ENCODE measurements at places on chromosomes 2 and 18.

DNA sequence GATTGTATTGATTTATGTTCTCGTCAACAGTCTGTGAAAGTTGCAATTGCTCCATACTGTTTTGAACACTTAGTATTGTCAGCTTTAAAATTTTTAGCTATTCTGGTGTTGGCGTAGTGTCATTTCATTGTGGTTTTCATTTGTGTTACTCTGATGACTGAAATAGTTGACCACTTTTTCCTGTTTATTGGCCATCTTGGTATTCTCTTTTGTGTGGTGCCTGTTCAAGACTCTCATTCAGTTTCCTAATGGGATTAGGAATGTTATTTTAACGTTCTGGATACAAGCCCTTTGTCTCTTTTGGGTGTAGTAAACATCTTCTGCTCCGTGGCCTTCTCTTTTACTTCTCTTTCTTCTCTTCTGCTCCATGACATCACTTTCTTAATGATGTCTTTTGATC is 82.7 kb upstream of the SMAD2 start:
- DNase-seq, result no peak

- DNase-seq, result peak; percentile 10
Measured at GRCh38 chr2:171104379-171104778, 56.3 kb downstream of the TLK1 start.

GRCh38 chr2:168719446-168719845 is 83.0 kb upstream of the NOSTRIN start:
- no peak for DNase-seq

- DNase-seq, result no peak
Measured at GRCh38 chr2:99216096-99216495, 35.1 kb downstream of the MRPL30 start.

DNA sequence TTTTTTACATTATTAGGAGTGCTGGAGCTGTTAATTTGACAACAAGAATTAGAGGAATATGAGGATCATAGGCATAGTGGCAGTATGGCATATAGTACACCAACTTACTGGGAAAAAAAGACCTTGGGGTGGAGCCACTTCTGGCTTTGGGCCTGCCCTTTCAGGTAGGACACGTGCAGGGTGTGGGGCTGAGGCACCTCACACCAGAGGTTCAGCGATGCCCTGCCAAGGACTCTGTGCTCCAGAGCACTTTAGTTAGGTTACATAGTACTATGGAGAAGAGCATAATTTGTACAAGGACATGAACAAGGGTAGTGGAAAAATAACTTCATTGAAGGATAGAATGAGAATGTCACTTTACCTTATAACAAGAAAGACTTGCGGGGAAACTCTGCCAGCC is 77.1 kb upstream of the CD302 start:
- DNase-seq, result no peak

- DNase-seq, result peak; percentile 64
Measured at GRCh38 chr18:703213-703967, 9.0 kb downstream of the ENOSF1 start.

- no peak for DNase-seq
Measured at GRCh38 chr2:235262750-235263149, 231.1 kb upstream of the AGAP1 start.

DNA sequence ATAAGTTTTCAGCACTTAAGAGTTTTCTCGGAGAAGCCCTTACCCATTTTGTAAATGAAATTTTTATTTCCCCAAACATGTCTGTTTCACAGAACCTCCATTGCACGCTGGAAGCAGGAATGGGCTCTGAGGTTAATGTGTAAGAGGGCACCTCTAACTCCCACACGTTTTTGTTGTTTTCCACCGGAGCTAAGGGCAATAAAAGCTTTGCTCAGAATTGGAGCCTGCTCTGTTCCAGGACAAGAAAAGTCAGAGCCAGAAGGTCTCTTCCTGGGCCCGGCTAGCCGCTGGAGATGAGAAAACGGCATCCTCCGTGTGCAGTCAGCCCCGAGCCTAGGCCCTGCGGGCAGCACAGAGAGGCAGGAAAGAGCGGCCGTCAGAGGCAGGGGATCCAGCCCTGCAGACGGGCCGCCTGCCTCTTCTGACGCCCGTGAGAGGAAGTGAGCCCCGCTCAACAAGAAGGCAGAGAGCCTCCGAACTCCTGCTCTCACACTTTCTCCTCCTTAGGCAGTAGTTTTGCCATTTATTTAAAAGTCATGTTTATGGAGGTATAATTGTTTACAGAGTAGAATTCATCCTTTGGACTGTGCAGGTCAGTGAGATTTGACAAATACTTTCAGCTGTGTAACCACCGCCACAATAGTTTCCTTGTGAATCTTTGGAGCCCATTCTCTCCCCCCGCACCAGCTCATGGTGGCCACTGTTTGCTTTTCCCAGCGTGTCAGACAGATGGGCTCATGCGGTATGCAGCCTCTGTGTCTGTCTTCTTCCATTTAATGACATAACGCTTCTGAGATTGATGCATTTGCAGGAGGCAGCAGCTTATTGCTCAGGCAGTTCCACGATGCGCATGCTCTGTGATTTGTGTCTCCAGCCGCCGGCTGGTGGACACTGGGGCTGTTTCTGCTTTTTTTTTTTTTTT is 117.3 kb downstream of the GALR1 start:
- DNase-seq, result peak; percentile 54

DNA sequence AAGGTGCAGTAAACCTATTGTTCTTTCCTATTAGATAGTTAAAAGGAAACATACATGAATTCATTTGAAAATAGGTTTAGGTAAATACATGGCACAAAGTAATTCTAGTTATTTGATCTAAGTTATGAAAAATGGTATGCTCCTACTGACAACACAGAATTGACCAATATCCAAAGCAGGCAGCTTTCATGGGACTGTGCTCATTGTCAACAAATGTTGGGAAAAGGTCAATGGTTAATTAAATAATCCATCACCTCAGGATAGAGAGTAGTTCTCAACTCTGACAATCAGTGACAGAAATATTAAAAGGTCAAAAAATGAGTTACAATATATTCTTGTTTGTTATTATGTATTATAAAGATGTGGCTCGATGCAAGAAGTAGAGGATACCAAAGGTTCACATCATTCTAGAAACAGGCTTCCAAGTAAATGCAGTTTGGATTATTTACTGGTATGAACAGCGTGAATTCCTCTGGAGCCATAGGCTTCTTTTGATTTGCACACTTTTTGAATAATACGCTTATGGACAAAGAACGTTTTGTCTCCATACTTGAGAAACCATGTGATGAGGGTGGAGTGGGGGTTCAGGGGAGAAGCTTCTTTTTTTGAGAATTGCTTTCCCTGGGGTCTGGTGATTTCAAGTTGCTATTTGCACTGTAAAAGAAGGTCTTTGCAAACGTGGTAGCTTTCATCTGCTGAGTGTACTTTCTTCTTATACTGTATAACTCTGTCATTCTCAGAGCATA is 422.0 kb upstream of the ZEB2 start:
- no peak for DNase-seq

GRCh38 chr2:238286987-238287736 is 1.2 kb downstream of the PER2 start:
- no peak for DNase-seq

DNA sequence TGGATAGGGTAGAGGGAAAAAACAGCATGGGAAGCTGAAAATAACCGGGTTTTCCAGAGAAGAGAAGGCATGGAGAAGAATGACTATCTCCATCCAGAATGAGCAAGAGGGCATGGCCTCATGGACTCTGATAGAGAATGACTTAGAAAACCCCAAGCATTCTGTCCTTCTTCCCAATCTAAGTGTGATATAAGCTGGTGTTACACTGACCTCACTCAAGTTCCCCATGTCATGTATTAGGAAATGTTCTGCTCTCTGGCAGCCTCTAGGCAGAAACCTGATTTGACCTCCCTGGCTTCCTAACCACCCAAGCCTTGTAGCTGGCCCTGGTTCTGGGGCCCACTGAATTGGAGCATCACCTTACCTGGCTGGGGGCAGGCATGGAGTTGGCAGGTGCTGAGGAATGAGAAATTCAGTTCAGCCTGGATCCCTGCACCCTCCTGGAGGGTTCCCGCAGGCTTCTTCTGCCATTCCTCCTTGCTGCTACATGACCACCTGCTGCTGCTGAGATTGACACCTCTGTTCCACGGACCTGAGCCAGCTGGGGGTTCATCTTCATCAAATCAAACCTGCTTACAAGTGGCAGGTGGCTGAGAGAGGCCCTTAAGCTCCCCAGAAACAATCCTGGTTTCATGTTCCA is 5.2 kb upstream of the SIGLEC15 start:
- no peak for DNase-seq

GRCh38 chr18:8391068-8391467 is 218.2 kb upstream of the RAB12 start:
- no peak for DNase-seq

DNA sequence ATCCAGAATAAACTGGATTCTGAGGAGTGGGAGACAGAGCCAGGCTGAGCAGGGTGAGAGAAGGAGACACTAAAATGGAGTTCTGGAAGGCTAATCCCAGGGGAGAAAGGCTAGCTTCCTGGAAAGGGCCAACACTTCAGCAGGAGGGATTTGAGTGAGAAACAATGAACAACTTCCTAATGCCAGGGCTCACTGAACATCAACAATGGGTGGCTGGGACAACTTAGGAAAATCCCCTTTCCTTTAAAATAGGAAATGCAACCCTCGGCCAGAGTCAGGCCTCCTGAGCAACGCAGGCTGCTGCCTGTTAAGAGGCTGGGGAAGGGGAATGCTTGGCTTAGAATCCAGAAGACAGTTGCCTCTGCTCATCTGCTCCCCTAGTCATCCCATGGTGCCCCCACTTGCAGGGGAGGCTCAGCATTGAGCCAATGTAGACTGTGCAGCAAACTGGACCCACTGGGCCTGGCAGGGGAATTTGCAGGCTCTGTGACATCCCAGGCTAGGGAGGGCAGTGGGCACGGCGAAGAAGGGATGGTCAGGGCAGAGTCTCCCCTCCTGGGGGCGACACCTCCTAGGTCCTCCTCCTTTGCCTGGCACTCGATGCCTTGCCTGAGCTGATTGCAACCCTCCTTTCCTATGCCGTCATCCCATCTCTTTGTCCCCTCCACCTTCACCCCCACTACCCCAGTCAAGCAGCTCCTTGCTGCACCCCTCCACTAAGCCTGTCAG is 182.5 kb downstream of the TNS1 start:
- DNase-seq, result no peak

DNA sequence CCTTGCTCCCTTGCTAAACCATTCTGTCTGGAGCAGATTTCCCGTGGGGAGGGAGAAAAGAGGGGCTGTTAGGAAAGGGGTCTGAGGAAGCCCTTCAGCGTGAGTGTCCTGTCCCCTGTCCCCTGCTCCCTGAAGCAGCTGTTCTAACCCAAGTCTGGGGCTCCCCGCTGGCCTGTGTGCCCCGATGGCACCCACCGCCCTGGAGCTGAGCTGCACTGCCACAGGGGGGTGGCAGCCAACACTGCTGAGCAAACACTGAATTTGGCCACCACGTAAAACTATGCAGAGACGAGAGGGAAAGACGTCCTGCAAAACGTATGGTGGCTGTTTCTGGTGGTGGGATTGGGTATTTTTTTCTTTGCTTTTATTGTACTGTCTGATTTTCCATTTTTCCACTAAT is 17.9 kb downstream of the KCNG2 start:
- no peak for DNase-seq

- DNase-seq, result no peak
Measured at GRCh38 chr2:237344942-237345341, 69.0 kb downstream of the COL6A3 start.

DNA sequence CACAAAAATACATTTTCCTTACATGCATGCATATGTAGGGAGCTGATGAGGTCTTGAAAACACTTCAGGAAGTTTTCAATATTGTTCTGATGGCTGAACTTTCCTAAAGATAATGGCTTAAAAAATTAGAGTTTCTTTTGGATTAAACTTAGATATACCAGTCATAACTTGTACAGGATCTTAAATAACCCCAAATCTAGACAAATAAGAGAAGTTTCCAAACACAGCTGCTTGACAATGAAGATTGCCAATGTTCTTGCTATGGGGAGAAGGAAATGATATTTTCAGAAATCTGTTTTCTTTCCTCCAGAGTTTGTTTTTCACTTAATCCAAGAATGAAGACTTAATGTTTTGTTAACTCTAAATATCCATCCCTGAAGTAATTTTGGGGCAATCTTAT is 54.6 kb upstream of the SPTBN1 start:
- no peak for DNase-seq

GRCh38 chr2:223901854-223902253 is 43.3 kb downstream of the WDFY1 start:
- no peak for DNase-seq

GRCh38 chr2:198385326-198385725 is 580.9 kb downstream of the PLCL1 start:
- DNase-seq, result no peak

DNA sequence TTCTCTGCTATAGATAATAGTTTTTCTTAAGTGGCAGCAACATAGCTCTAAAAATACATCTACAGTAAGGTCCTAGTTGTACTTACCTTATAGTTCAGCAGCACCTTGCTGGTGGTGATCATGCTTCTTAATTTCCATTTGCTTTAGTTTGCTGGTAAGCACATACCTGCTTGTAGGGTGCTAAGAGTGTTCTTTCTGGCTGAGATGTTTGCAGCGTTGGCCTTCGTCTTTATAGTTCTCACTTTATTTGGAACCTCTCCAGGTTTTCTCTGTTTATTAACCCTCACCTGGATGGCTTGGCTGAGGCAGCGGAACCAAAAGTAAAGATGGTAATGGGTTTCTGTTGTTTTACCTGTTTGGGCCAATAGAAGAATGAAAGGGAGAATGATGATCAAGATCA is 123.6 kb upstream of the EFEMP1 start:
- no peak for DNase-seq

DNA sequence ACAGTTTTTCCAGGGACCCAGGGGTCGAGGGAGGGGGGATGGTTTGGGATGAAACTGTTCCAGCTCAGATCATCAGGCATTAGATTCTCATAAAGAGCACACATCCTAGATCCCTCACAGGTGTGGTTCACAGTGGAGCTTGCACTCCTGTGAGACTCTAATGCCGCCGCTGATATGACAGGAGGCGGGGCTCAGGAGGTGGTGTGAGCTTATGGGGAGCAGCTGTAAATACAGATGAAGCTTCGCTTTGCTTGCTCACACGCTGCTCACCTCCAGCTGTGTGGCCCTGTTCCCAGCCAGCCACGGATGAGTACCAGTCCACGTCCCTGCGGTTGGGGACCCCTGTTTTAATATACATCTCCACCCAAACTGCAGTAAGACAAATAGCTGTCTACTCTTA is 204.2 kb downstream of the AGAP1 start:
- peak; percentile 18 for DNase-seq

DNA sequence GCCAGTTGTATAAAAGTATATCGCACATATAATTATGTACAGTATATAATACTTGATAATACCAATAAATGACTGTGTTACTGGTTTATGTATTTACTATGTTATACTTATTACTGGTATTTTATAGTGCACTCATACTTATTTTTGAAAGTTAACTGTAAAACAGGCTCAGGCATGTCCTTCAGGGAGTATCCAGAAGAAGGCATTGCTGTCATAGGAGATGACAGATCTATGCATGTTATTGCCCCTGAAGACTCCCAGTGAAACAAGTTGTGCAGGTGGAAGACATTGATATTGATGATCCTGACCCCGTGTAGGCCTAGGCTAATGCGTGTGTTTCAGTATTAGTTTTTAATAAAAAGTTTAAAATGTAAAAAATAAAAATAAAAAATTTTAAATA is 20.3 kb upstream of the ASXL3 start:
- no peak for DNase-seq

GRCh38 chr2:180607514-180608049 is 372.8 kb upstream of the UBE2E3 start:
- no peak for DNase-seq

- peak; percentile 10 for DNase-seq
Measured at GRCh38 chr2:191115804-191116203, 35.0 kb downstream of the STAT4 start.

Measured in fibroblast of skin of abdomen (primary cell).